ENCODE measurements at places on chromosomes 5 and 9.

DNA sequence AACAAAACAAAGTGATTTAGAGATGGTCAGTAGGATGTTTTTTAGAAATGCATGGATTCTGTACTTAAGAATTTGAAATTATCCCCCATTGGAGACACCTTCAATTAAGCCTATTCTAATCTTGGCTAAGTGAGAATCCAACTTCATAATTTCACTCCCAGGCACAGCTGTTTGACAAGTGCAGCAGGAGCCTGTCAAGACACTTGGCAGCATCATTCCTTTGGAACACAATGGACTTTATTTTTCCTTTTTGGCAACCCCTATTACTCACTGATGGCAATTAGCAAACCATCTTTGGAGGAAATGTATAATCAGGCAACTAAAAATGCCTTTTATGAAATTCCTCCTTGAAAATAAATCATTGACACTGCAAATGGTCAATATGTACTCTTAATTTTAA lies 194.7 kb downstream of the GLIS3 start:
- no peak for DNase-seq

- no peak for DNase-seq
Observed at GRCh38 chr5:81854485-81854884, 103.6 kb upstream of the SSBP2 start.

- no peak for DNase-seq
Observed at GRCh38 chr5:149379818-149380374, 804 bp upstream of the IL17B start.

- no peak for DNase-seq
Observed at GRCh38 chr5:73393611-73394489, 54.7 kb downstream of the FOXD1 start.

DNA sequence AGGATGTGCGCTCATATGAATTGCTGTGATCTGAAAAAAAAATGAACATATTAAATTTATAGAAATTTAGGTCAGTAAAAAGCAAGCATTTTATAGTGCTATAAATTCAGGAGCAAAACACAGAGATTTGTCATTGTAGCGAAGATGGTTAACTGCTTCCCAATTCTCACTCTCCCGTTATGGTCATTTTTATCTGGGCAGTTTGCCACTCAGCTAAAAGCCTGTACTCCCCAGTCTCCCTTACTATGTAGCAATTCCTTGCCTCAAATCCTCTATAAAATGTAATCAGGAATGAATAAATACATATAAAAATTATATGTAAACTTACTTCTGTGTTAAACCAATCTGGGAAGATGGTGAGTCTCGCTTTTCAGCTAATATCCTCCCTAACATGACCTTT lies 471.5 kb downstream of the HINT1 start:
- no peak for DNase-seq

DNA sequence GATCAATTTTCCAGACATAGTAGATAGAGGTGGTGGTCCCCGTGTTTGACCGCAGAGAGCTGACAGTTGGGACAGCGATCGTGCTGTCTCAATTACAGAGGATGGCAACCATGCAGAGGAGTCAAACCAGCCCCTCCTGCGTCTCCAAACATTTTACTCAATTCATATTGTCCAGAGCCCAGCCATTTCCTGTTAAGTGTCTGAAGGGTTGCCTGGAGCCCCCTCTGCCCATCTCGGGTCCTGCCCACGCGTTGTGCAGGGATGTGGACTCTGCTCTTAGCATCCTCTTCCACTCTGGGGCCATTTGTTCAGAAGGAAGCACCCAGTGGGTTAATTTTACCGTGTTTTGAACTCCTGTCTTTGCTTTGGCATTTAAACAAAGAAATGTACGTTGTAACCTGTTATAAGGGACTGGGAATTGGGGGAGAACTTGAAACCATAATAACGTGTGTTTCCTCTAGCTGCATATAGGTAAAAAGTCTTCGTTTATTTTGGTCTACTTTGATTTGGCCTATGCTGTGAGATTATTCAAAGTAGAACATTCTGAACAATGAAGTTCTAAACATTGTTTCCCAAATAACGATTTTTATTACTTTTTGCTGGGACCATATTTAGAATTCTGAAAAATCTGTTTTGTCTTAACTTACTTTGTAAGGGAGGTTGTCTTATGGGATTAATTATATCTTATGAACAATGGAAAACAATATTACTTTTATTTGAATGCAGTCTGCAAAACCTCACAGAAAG lies 876 bp downstream of the EGFLAM start:
- DNase-seq, result no peak

- DNase-seq, result no peak
Observed at GRCh38 chr9:82553654-82554366, 509.1 kb downstream of the RASEF start.

DNA sequence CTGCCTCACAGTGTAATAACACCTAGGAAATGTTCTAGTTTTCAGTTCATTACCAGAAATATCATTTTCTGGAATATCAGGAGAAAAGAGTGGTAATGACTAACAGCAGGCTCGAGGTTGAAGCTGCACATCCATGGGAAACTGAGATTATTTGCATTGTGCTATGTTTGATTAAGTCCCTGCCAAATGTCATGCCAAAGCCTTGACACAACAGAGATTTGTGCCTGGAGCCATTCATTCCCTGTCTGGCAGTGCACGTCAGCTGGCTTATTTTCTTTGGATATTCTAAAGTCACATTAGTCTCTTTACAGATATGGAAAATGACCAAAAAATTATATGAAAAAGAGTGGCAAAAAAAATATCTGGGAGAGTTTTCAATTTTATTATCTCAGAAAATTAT lies 848.0 kb downstream of the PTPRD start:
- no peak for DNase-seq

- DNase-seq, result no peak
Observed at GRCh38 chr5:123485275-123485674, 26.7 kb upstream of the CSNK1G3 start.

DNA sequence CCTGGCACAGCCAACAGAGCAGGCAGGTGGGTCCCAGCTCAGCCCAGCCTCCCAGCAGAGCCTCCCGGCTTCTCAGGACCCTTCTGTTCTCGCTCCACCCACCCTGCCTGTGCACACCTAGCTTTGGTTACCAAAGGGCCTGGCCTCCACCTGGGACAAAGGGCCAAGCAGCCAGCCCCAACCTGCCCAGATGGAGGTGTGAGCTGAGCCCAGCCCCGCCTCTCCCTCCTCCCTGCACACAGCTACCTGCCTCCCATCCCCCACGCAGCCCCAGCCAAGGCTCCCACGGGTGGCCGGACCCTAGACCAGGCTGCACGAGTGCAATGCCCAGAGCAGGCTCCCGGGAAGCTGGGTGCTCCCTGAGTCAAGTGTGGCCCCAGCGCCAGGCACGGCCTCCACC lies 5.6 kb downstream of the TPRN start:
- no peak for DNase-seq

DNA sequence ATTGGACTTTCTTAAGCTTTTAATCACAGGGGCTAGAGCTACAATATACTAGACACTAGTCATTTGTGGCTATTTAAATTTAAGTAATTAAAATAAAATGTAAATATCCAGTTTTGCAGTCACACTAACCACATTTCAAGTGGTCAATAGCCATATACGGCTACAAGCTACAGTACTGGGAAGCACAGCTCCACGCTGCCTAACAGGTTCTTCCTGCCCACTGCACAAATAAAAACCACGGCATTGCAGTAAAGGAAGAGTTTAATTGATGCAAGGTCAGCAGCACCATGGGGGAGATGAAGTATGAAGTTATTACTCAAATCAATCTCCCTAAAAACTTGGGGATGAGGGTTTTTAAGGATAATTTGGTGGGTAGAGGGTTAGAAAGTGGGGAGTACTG lies 134.1 kb downstream of the LURAP1L start:
- DNase-seq, result no peak

DNA sequence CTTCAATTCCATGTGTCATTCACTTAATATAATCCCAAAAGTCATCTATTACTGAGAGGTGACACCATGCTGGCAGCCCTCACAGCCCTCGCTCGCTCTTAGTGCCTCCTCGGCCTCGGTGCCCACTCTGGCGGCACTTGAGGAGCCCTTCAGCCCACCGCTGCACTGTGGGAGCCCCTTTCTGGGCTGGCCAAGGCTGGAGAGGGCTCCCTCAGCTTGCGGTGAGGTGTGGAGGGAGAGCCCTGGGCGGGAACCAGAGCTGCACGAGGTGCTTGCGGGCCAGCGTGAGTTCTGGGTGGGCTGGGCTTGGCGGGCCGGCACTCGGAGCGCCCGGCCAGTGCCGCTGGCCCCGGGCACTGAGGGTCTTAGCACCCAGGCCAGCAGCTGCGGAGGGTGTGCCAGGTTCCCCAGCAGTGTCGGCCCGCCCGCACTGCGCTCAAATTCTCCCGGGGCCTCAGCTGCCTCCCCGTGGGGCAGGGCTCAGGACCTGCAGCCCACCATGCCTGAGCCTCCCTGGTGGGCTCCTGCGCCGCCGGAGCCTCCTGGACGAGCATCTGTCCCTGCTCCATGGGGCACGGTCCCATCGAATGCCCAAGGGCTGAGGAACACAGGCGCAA lies 374.1 kb downstream of the ELAVL2 start:
- no peak for DNase-seq

GRCh38 chr5:170741801-170742200 lies 41.7 kb upstream of the GABRP start:
- DNase-seq, result peak; percentile 39

GRCh38 chr5:72172786-72173185 lies 65.5 kb downstream of the MAP1B start:
- no peak for DNase-seq

DNA sequence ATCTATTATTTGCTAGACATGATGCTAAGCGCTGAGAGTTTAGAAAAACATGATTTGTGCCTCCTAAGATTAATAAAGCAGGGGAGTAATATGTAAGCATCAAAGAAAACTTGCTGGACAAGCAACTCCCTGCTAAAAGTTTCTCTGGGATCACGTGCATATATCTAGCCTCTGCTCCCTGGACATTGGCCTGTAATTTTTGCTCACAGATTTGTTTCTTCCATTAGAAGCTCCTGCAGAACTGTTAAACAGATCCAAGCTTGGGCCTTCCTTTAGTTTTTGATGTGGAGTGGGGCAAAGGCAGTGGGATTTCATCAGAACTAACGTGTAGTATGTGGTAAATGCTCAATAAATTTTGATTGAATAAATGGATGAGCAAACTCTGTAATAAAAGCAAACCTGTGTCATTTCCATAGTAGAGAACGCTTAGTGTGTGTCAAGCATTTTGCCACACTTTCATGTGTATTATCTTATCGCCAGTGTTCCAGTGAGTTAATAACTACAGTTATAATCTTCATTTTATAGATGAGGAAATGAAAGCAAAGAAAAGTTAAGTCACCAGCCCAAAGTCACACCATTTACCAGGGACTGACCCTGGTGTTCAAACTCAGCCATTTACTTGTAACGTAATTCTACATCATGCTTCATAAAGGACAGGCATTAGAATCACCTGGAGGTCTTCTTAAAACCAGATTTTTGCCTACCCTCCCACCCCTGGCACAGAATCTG lies 100.3 kb downstream of the PCSK5 start:
- no peak for DNase-seq

DNA sequence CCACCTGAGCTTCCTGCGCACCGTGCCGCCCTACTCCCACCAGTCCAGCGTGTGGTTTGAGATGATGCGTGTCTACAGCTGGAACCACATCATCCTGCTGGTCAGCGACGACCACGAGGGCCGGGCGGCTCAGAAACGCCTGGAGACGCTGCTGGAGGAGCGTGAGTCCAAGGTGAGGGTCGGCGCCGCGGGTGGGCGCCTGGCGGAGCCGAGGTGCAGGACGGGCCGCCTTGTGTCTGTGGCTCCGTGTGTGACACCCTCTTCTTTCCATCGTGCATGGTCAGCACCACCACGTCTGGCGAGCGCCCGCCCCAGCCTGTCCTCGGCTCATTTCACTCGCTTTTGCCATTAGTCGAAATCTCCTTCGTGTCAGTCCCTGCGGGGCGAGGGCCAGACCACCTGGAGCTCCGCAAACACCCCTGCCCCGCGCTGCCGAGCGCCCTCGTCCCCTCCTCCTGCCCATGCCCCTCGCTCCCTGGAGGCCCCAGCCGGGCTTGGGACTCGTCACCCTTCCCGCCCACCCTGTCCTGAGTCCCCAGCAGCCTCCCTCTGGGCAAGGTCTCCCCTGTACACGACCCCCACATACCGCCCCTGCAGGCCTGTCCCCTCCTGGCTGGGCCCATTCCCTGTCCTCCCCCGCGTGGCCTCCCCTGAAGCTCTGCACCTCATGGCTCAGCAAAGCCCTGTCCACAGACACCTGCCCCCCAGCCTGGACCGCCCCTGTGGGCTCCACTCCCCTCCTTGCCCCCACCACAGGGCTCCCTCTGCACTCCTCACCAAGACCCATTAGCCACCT lies 7.0 kb downstream of the GRIN1 start:
- no peak for DNase-seq

Data from ecto neural progenitor cell (in vitro differentiated cells).